ENCODE measurements at places on chromosomes 2 and 18.
A peak's percentile ranks its signal among the peaks of the same experiment; 100 is the strongest.

GRCh38 chr2:25215948-25216679, 47.7 kb upstream of the POMC start:
- DNase-seq = peak; percentile 86

DNA sequence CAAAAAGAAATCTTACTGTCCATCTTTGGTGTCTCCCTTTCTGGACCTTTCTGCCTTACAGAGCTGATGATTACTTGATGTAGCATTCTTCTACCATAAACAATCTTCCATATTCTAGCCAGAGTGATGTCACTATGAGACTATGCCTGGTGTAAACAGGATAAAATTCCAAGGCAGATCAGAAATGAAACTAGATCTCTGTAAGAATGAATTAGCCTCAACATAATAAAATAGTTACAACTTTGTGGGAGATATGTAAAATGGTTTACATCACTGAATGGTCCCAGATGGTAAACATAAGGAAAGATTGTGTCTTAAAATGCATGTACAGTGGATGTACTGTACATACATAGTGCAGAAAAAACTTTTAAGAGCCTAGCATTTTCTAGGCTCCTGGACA, 112.3 kb upstream of the ZNF521 start:
- no peak for DNase-seq

DNA sequence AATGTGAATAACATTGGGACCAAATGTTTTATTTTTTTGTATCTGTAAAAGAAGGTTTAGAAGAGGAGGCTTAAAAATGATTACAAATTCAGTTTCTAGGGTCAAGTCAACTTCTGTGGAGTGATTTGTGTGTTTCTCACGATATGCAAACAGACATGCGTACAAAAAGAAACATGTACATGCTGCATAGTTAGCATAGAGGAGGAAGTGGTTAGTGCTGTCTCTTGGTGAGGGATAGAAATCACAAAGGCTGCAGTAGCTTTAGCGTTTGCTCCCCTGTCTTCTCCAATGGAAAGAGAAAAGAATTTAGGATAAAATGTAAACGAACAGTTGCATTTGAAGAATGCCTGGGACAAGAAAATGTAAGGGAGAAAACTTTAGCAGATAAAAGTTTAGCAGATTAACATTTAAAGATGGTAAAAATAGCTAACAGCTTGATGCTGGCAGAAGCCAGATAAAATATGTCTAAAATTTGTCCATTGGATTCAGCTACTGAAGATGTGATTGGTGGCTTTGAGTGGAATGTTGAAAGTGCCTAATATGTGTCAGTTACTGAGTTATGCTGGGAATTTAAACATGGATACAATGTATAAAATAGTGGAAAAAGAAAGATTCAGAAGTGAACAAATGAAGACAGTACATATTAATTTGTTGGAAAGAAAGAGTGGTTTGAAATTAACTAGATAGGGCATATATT, 44.9 kb downstream of the MALT1 start:
- DNase-seq = no peak

DNA sequence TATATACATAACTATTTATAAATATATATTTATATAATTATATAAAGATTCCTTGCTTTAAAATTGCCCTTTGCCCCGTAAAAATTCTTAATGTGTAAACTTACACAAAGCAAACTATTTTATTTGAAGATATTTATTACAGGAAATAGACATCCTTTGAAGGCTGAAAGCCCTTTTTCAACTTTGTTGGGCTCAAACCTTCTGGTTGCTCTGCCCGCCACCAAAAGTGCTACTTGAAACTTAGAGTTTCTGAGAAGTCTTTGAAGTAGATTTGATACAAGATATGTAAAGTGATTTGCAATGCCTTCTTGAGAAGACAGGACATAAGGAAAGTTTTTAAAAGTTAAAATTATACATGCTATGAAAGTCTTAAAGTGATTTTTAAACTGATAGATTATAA, 36.6 kb upstream of the METAP1D start:
- peak; percentile 6 for DNase-seq

GRCh38 chr18:39205565-39206195, 1640.1 kb upstream of the CELF4 start:
- no peak for DNase-seq

GRCh38 chr18:36128907-36129299, 237 bp downstream of the SLC39A6 start:
- no peak for DNase-seq

DNA sequence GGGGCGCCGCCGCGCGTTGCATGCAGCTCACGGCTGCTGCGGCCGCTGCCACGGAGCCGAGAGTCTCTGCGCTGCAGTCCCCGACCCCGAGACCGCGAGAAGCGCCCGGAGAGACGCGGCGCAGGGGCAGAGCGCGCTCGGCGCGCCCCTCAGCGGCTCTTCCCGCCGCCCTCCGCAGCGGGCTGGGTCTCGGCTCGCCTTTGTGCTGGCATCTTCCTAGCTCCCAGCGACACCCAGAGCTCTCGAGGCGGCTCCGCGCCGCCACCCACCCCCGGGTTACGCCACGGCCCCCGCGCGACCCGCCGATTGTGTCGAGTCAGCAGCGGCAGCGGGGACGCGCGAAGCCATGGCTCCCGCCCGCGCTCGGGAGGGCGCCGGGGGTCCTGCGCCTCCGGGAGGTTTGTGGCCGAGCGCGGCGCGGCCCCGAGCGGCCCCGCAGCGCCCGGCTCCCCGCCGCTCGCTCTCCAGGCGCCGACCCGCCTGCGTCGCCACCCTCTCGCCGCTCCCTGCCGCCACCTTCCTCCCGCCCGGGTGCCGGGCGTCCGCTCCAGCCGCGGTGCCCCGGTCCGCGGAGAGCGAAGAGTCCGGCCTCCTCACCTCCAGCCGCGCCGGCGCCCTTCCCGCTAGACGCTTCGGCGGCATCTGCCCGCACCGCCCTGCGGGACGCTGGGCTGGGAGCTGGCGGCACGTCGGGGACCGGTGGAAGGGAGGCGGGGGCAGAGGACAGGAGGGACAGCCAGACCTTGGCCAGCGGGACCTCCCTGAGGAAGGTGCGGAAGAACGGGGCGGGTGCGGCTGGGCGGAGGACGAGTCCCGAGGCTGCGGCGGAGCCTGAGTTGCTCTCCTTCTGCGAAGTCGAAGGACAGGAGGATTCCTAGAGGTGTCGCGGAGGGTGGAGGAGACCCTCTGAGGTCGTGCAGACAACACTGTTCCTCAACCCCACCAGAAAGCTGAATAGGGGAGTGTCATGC, 46.3 kb upstream of the CCDC150 start:
- peak; percentile 88 for DNase-seq

- DNase-seq = no peak
Measured at GRCh38 chr2:158953926-158954763, 14.3 kb upstream of the TANC1 start.

DNA sequence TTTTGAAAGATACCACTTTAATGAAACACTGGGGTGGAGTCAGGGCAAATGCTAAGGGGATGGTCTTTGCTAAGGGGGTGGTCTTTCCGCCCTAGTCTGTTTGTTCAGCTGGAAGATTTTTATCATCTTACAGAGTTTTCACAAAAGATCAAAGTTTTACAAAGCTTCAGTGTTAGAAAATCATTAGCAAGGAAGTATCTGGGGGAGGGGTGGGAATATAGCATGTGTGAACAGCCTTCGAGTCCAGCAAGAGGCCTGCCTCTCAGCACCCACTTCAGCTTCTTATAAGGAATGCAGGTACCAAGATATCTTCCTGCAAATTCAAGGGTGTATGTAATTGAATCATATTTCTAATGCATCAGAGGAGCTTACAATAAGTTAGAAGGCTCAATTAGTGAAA, 112.9 kb downstream of the RAPGEF4 start:
- no peak for DNase-seq

- DNase-seq = peak; percentile 30
Measured at GRCh38 chr2:175823002-175823706, 178.9 kb downstream of the LNPK start.

GRCh38 chr2:53600815-53601214, 166.8 kb upstream of the CHAC2 start:
- DNase-seq = no peak

GRCh38 chr2:205273148-205273547, 409.2 kb upstream of the NRP2 start:
- peak; percentile 67 for DNase-seq

GRCh38 chr2:196239622-196240587, 68.5 kb upstream of the STK17B start:
- DNase-seq = no peak

DNA sequence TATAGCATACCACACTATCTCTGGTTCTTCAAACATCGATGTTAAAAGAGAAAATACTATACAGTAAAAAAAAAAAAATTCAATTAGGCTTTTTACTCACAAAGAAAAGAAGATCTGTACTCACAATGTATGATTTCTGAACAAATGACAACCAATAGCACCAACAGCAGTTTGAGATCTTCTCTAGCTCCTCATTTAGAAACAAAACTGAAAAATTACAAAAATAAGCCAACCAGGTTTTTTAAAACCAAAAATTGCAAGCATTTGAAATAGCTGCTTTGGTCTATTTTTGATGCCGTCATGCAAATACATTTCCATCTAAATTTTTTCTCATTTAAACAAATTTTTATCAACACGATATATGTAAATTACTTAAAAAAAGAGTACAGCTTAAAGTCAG, 34.3 kb upstream of the RALBP1 start:
- no peak for DNase-seq

- no peak for DNase-seq
Measured at GRCh38 chr2:74755386-74755785, 78.5 kb upstream of the HK2 start.

DNA sequence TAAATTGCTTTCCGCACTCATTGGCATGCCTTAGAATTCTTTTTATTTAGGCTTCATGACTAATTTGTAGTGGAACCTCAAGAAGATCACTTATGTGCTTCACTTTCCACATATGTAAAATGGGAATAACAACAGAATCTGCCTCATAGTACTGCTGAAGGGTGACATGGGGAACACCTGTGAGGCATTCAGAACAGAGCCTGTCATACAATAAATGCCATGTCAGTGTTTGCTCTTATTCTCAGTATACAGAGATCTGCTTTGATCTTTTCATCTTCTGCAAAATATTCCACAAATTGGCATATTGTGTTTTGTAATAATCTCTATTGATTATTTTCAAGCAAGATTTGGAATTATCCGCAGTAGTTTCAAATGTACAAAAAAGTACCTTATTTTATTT, 17.4 kb upstream of the CPS1 start:
- no peak for DNase-seq

DNA sequence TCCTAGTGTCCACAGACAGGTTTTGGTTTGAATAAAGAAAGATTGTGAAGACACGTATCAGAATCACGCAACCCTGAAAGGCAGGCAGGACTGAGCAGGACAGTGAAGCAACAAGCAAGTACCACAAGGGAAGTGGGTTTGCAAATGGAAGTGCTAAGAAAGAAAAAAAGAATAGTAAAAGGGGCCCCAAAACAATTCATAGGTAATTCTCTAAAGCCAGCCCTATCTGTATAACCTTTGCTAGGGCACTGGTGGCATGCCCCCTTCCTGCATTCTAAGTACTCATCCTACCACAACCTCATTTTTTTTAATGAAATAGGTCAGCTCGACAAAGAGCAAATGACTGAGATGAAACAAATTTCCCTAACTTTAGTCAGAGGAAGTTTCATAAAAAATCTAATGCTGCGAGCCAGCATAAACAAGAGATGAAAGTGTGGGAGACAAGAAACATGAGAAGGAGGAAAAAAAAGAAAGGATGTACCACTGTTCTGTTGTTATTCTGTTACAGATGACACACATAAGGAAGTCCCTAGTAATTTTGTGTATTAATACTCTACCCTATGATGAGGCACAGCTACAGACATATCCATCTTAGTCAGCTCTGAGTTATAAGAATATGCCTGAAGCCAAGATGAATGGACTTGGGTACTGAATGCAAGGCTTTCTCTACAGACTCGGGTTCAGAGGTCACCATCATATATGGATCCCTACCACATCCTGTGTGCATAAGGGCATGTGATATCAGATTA, 32.2 kb downstream of the IKZF2 start:
- no peak for DNase-seq

Data from neural progenitor cell (in vitro differentiated cells).